ENCODE measurements at places on chromosomes 12 and 14. TPM values are rescaled to one million over a fixed set of nuclear protein-coding genes. Genes with fewer than 3 reads are reported as not detected.

- DNase-seq, result no peak
- peaks cover 6% of the 10 kb centered on the region for H3K27me3 ChIP-seq
- no peak overlapping the region for H3K4me3 ChIP-seq
- H3K36me3 ChIP-seq, result no peaks in the 10 kb centered on the region
Measured at GRCh38 chr12:115672086-115672485, 605.4 kb downstream of the MED13L start.

- no peak overlapping the region for H3K27ac ChIP-seq
- no peaks in the 10 kb centered on the region for H3K27me3 ChIP-seq
- H3K36me3 ChIP-seq, result no peaks in the 10 kb centered on the region
Measured at GRCh38 chr12:115396567-115396966, 712.6 kb upstream of the TBX3 start.

DNA sequence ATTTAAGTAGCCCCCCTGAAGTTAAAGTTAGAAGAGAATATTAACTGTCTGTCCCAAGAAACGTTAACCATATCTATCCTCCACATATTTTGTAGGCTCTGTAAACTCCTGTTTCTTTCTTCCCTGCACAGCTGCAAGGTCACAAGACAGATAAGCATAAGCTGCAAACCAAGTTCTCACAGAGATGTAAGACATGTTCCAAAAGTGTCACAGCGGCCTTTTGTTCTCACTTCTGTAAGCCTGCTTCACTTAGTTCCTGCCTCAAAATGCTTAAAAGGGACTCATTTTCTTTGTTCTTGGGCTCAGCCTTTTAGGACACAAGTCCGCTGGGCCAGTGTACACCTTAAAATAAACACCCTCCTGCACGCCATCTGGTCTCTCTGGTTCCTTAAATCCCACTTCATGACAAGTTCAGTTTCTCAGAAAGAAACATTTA, 3.2 kb downstream of the RNASE1 start:
- peak overlapping the region; percentile 88 for H3K27ac ChIP-seq
- DNase-seq, result no peak
- H3K27me3 ChIP-seq, result no peaks in the 10 kb centered on the region

AHNAK2 gene
- total RNA-seq, result 0.09 TPM

GRCh38 chr12:122244565-122245371, 18.9 kb upstream of the DIABLO start:
- H3K27me3 ChIP-seq, result no peaks in the 10 kb centered on the region
- peaks cover 26% of the 10 kb centered on the region for H3K36me3 ChIP-seq
- no peak for DNase-seq
- H3K4me1 ChIP-seq, result peaks cover 2% of the 10 kb centered on the region

GRCh38 chr12:121253638-121254335, 42.7 kb downstream of the CAMKK2 start:
- H3K4me3 ChIP-seq, result no peak overlapping the region
- H3K36me3 ChIP-seq, result peaks cover 62% of the 10 kb centered on the region
- H3K27ac ChIP-seq, result no peak overlapping the region
- H3K27me3 ChIP-seq, result no peaks in the 10 kb centered on the region

- no peak overlapping the region for H3K27ac ChIP-seq
- no peaks in the 10 kb centered on the region for H3K4me1 ChIP-seq
- no peak for DNase-seq
- H3K36me3 ChIP-seq, result no peaks in the 10 kb centered on the region
- H3K4me3 ChIP-seq, result no peak overlapping the region
- peaks cover 23% of the 10 kb centered on the region for H3K27me3 ChIP-seq
Measured at GRCh38 chr12:107335802-107336570, 242.6 kb upstream of the CRY1 start.

- H3K36me3 ChIP-seq, result no peaks in the 10 kb centered on the region
- no peak for DNase-seq
- no peaks in the 10 kb centered on the region for H3K27me3 ChIP-seq
Measured at GRCh38 chr14:95770777-95771176, 56.9 kb upstream of the TCL1A start.

GPX2 gene
- 0.56 TPM for total RNA-seq

CCDC38 gene
- not detected for total RNA-seq

TSPAN11 gene
- not detected for total RNA-seq

- no peaks in the 10 kb centered on the region for H3K36me3 ChIP-seq
- H3K4me1 ChIP-seq, result peaks cover 28% of the 10 kb centered on the region
- DNase-seq, result no peak
Measured at GRCh38 chr12:110421701-110422100, 18.2 kb upstream of the ANAPC7 start.

- H3K27ac ChIP-seq, result no peak overlapping the region
- no peaks in the 10 kb centered on the region for H3K4me1 ChIP-seq
- H3K36me3 ChIP-seq, result no peaks in the 10 kb centered on the region
- H3K27me3 ChIP-seq, result no peaks in the 10 kb centered on the region
- no peak overlapping the region for H3K4me3 ChIP-seq
Measured at GRCh38 chr14:86104691-86105265, 574.8 kb downstream of the FLRT2 start.

GRCh38 chr12:3199551-3200031, 122.4 kb downstream of the TSPAN9 start:
- no peak overlapping the region for H3K4me3 ChIP-seq
- H3K27me3 ChIP-seq, result peaks cover 9% of the 10 kb centered on the region
- no peaks in the 10 kb centered on the region for H3K36me3 ChIP-seq
- DNase-seq, result no peak
- no peaks in the 10 kb centered on the region for H3K4me1 ChIP-seq

C12orf54 gene
- not detected for total RNA-seq

TOMM20L gene
- not detected for total RNA-seq

DNA sequence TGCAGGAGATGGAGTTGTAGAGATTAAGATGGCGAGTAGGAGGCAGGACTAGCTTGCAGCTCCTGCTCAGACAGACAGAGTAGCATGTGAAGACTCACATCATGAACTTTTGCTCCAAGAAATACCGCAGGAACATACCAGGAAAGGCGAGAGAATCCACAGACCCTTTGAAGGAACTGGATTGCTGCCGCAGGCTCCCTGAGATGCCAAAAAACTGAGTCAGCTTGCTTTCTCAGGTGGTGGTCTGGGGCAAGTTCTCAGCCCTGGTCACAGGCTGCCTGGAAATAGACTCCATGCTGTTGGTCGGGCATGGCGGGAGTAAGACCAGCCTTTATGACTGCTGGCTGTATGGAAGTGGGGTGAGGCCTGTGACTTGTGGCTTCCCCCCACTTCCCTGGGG, 163.6 kb upstream of the NAV3 start:
- H3K4me1 ChIP-seq, result no peaks in the 10 kb centered on the region
- no peak overlapping the region for H3K4me3 ChIP-seq
- H3K27me3 ChIP-seq, result no peaks in the 10 kb centered on the region
- no peak for DNase-seq
- no peak overlapping the region for H3K27ac ChIP-seq
- no peaks in the 10 kb centered on the region for H3K36me3 ChIP-seq

PCK2 gene
- total RNA-seq, result 55.8 TPM

PPP2R3C gene
- 15.3 TPM for total RNA-seq

All from K562 (cell line).